ENCODE measurements at places on chromosomes 5 and 9. TPM values are rescaled to one million over a fixed set of nuclear protein-coding genes. Genes with fewer than 3 reads are reported as not detected.

DNA sequence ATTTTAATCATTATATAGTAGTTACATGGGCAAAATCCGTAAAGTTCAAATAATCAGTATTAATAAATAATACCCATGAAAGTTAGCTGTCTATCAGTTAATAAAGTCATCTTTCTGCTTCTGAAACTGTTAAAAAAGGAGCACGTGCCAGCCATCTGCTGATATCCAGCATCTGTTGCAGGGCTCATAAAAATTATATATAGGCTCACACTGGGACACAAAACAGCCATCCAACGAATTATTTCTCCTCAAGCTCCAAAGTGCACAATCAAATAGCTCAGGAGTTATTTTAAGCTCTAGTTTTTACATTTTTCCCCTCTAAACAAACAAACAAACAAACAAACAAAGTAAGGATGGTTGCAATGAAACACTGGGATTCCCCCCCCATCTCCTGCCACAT, 48.3 kb downstream of the MRPS27 start:
- no peak overlapping the region for H3K27ac ChIP-seq
- no peak overlapping the region for H3K4me3 ChIP-seq
- DNase-seq: no peak

The DMRTA1 gene
- 5.7 TPM for total RNA-seq

- no peak overlapping the region for H3K4me3 ChIP-seq
- no peaks in the 10 kb centered on the region for H3K27me3 ChIP-seq
- DNase-seq: no peak
- H3K36me3 ChIP-seq: peaks cover 94% of the 10 kb centered on the region
Observed at GRCh38 chr5:177334781-177335700, 16.4 kb downstream of the LMAN2 start.

The SOX30 gene
- not detected for total RNA-seq

GRCh38 chr5:125835293-125836172, 587.7 kb upstream of the GRAMD2B start:
- DNase-seq: peak; percentile 51
- no peak overlapping the region for H3K27ac ChIP-seq
- peak overlapping the region; percentile 6 for H3K4me3 ChIP-seq
- H3K36me3 ChIP-seq: no peaks in the 10 kb centered on the region

GRCh38 chr5:68418201-68418600, 202.6 kb downstream of the PIK3R1 start:
- no peak overlapping the region for H3K27ac ChIP-seq
- H3K27me3 ChIP-seq: no peaks in the 10 kb centered on the region
- H3K4me3 ChIP-seq: no peak overlapping the region
- no peaks in the 10 kb centered on the region for H3K36me3 ChIP-seq
- H3K4me1 ChIP-seq: peaks cover 17% of the 10 kb centered on the region

The SNCAIP gene
- total RNA-seq: 1.8 TPM

DNA sequence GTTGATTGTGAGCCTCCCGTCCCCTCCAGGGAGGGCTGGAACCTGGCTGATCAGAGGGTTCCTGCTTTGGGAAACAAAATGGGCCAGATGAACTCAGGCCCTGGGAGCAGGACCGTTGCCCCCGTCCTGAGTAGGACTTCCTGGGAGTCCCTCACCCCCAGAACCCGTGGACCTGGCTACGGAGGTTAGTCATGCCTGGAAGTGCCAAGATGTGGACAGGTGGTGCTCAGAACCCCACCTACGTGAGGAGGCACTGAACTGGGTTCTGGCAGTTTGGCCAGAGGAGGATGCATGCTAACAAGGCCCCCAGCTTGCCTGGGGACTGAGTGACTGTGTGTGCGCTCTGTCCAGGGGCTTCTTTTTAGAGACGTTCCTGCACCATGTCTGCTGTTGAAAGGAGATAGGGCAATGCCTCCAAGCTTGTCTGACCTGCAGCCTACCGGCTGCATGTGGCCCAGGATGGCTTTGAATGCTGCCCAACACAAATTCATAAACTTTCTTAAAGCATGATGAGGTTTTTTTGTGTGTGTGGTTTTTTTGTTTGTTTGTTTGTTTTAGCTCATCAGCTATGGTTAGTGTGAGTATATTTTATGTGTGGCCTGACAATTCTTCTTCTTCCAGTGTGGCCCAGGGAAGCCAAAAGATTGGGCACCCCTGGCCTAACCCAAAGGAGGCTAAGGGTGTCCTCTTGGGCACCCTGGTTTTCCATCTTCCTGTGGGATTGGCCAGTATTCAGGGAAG, 1.8 kb upstream of the DAB2IP start:
- H3K27ac ChIP-seq: peak overlapping the region; percentile 27
- no peak overlapping the region for H3K4me3 ChIP-seq
- no peaks in the 10 kb centered on the region for H3K36me3 ChIP-seq
- peaks cover 5% of the 10 kb centered on the region for H3K27me3 ChIP-seq

DNA sequence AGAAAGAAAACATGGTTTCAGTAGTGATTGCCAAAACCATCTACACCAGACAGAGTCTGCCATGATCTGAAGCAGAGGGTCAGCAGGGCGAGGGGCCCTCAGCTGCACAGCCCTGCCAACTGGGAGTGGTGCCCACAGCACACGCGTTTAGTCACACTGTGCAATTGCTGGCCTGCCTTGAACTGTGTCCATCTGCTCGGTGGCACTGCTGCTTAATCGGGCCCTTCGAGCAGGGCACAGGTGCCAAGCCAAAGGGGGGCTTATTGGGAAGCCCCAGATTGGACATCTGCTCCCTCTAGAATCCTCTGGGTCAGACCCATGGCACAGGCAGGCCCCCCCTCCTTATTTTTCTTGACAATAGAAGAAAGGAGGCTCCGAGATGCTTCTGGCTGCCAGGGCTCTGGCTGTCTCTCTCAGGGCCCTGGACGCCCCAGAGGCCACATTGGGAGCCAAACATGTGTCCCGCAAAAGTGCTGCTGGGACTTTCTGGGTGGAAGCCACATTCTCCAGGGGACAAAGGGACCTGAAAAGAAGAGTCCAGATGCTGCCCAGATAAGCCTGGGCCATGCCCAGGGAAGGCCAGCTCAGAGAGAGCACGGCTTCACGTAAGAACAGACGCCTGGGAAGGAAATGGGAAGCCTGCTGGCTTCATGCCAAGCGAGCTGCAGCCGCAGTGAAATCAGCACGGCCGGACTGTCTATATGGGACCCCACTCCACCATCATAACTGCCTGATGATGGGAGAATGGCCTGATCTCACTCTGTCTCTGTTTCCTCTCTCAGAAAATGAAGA, 349.2 kb downstream of the GADD45G start:
- no peak overlapping the region for H3K4me3 ChIP-seq
- no peaks in the 10 kb centered on the region for H3K36me3 ChIP-seq
- H3K27ac ChIP-seq: no peak overlapping the region
- peaks cover 4% of the 10 kb centered on the region for H3K4me1 ChIP-seq
- DNase-seq: peak; percentile 23

The INSL4 gene
- total RNA-seq: not detected

DNA sequence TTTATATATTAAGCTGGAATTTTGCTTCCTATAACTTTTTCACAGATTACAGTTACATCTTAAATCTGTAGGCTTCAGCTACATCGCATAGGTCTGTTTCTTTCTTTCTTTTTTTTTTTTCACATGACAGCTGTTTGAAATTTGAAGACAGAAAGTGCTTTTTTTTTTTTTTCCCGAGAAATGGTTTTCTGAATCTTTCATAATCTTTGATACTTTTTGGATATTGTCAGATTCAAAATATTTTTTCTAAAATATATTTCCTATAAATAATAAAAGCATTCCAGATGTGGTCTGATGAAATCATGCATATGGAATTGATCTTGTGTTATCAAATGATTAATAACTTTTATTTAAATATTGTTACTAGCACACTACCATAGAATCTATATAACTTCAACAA, 212.2 kb downstream of the TAF11L14 start:
- no peak overlapping the region for H3K4me3 ChIP-seq
- H3K27me3 ChIP-seq: no peaks in the 10 kb centered on the region
- H3K27ac ChIP-seq: no peak overlapping the region
- no peaks in the 10 kb centered on the region for H3K4me1 ChIP-seq

DNA sequence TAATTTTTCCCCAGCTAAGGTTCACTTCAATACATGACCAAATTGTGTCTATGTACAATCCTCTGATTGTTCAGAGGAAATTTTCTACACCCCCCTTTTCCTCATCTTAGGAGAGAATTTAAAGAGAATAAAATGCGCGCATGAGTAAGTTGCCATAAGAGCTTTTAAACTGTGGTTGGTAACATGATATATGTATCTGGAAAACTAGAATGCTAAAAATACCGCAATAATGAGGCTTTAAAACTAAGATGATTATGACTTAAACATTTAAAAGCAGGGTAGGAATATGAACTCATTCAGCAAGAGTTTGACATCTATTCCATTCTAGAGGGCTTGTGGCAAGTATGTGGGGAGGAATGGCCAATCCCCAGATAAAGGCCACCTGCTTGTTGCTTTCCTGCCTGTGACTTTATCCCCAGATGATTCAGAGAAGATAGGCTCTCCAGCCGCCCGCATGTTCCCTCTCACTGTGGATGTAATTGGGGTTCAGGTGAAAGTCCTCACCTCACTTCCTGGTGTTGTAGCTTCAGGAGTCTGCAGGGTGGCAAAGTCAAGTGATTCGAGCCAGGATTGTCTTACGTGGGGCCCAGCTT, 26.5 kb upstream of the BASP1 start:
- H3K36me3 ChIP-seq: no peaks in the 10 kb centered on the region
- no peaks in the 10 kb centered on the region for H3K27me3 ChIP-seq
- H3K4me3 ChIP-seq: no peak overlapping the region
- DNase-seq: no peak
- peaks cover 6% of the 10 kb centered on the region for H3K4me1 ChIP-seq
- H3K27ac ChIP-seq: no peak overlapping the region

The C9orf78 gene
- 42.4 TPM for total RNA-seq

DNA sequence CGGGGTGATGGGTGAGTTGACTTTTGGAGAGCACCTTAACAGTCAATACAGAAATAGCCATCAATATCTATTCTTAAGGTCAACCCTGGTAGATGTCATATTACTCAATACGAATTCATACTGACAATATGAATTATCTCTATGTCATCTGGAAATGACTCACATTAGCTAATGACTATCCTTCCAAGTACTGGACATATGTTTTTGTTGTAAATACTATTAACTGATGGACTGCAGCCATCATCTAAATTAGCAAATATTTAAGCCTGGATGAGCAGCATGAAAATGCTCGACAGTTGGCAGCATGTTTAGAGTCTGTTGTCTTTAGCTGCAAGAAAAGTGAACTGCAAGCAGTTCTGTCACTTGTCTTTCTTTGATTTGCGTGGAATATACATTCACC, 19.6 kb upstream of the ISOC1 start:
- H3K27ac ChIP-seq: no peak overlapping the region
- no peaks in the 10 kb centered on the region for H3K27me3 ChIP-seq
- H3K4me3 ChIP-seq: no peak overlapping the region

DNA sequence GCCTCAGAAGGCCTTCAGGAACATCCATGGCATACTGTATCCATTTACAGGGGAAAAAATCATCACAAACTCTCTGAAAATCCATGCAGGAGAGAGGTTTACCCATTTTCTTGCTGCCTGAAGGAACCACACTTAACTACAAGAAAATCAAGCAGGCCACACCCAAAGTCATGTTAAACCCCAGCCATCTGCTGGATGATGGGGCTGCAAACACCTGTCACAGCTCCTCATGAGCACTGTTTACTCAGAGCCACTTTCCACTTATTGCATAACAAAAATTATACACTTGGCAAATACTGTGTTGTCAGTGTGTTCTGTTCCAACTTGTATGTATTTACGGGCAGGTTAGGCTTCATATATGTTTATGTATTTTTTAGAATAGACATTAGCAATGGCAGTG, 35.8 kb downstream of the PPIC start:
- H3K27ac ChIP-seq: no peak overlapping the region
- no peaks in the 10 kb centered on the region for H3K27me3 ChIP-seq
- DNase-seq: no peak
- no peak overlapping the region for H3K4me3 ChIP-seq
- H3K36me3 ChIP-seq: peaks cover 4% of the 10 kb centered on the region
- no peaks in the 10 kb centered on the region for H3K4me1 ChIP-seq

- H3K4me1 ChIP-seq: no peaks in the 10 kb centered on the region
- DNase-seq: no peak
- no peaks in the 10 kb centered on the region for H3K27me3 ChIP-seq
- no peak overlapping the region for H3K27ac ChIP-seq
- no peak overlapping the region for H3K4me3 ChIP-seq
Observed at GRCh38 chr9:127176631-127177030, 54.2 kb upstream of the ANGPTL2 start.

DNA sequence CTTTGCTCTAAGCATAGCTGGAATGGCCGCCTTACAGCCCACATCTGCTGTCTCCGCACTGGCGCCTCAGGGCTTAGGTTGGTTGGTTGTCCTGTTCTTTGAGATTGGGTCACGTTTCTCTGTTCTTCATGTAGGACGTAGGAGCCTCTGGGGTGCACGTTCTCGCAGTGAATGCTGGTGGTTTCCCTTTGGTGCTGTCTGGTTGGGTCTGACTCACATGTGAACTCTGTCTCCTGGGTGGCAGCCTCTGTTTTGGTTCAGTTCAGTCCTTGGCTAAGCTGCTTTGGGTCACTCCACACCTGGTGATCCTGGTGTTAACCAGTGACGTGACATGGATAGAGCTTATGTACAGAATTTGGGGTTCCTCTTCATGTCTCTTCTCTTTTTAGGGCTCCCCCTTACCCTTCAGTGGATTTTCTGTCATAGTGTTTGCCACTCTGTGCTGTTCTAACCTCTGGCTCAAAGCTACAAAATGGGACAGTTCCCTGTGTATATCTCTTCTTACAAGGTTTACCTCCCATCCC, 12.6 kb upstream of the LPCAT1 start:
- no peak overlapping the region for H3K4me3 ChIP-seq
- H3K27me3 ChIP-seq: no peaks in the 10 kb centered on the region
- no peak for DNase-seq
- H3K4me1 ChIP-seq: peaks cover 8% of the 10 kb centered on the region
- H3K27ac ChIP-seq: peak overlapping the region; percentile 47
- no peaks in the 10 kb centered on the region for H3K36me3 ChIP-seq

DNA sequence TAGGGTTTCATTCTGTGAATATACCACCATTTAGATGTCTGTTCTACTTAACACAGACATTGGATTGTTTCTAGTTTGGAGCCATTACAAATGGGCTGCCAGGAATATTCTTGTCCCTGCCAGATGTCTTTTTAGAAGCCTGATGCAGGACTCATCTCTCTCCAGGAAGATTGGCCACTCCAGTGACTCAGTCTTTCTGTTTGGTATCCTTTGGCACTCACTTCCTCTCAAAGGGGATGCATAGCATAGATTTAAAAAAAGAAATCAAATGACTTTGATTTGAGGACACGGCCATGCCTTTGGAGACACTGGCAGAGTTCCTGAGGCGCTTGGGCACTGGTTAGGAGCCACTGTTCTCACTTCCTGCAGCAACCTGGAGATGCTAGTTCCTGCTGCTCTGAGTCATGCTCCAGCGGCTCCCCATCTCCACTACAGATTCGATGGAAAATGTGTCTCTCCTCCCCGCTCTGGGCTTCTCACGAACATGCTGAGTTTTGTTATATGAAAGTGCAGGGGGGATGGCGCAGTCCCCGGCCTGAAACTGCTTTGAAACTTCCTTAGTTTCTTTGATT, 3.5 kb upstream of the ZNF366 start:
- H3K4me1 ChIP-seq: peaks cover 14% of the 10 kb centered on the region
- H3K27me3 ChIP-seq: no peaks in the 10 kb centered on the region

- no peak overlapping the region for H3K4me3 ChIP-seq
- no peaks in the 10 kb centered on the region for H3K4me1 ChIP-seq
- no peaks in the 10 kb centered on the region for H3K27me3 ChIP-seq
- H3K36me3 ChIP-seq: no peaks in the 10 kb centered on the region
- no peak for DNase-seq
Observed at GRCh38 chr9:77424993-77425392, 223.1 kb downstream of the GNA14 start.
